Pulmonary artery endothelial cell (primary cell): ENCODE measurements at places on chromosomes 11 and 22. TPM values are rescaled to one million over a fixed set of nuclear protein-coding genes. Genes with fewer than 3 reads are reported as not detected.

Gene TRPC6
- 0.04 TPM in 1 of 2 replicates, not detected in the other for total RNA-seq

Gene PLAAT5
- total RNA-seq = not detected in 2 replicates

Gene C11orf97
- not detected in 2 replicates for total RNA-seq

Gene GSTT2
- 0.35 and 1.5 TPM in 2 replicates for total RNA-seq

Gene SLC1A2
- not detected in 2 replicates for total RNA-seq

Gene CCDC188
- total RNA-seq = 4.5 and 10.0 TPM in 2 replicates

Gene C11orf42
- not detected in 2 replicates for total RNA-seq

Gene WBP2NL
- total RNA-seq = 0.18 and 0.20 TPM in 2 replicates

Gene WT1
- under 0.01 and 0.25 TPM in 2 replicates for total RNA-seq

Gene TRIM64C
- total RNA-seq = not detected in 2 replicates

Gene MPEG1
- not detected in 2 replicates for total RNA-seq

Gene BAIAP2L2
- under 0.01 and 0.71 TPM in 2 replicates for total RNA-seq

Gene ESAM
- total RNA-seq = 85.7 and 102 TPM in 2 replicates
